Activated CD4-positive, CD25-positive, alpha-beta regulatory T cell (primary cell): ENCODE measurements at places on chromosomes 7 and 10.

GRCh38 chr7:129862682-129863081 lies 90.1 kb downstream of the UBE2H start:
- no peak for DNase-seq

DNA sequence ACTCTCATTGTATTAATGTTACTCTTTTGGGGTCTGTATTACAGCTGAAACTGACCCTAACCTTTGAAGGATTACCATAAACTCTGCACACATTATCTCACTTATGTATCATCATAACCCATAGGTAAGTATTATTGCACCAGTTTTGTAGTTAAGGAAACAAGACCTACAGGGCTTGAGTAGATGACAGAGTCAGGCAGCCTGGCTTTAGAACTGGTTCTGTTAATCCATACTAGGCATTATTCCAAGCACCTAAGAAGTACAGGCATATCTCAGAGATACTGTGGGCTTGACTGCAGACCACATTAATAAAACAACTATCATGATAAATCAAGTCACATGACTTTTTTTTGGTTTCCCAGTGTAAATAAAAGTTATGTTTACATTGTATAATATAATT lies 17.1 kb upstream of the AKR1B1 start:
- no peak for DNase-seq

DNA sequence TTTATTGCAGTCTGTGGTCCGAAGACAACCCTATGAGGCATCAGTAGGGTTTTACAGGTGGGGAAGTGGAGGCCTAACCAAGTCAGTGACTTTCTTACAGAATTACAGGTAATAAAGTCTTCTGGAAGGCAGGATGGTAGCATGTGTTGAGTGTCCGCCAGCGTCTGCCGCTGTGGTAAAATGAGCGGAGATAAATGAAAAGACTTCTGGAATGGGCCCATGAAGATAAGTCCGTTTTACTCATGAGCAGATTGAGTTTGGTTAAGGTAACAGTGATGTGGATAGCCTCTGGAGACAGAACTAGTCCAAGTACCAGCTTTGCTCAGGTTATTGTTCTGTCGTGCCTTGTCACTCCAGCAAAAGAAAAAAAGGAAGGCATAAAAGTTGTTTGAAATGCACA lies 966 bp downstream of the FBH1 start:
- DNase-seq = no peak

DNA sequence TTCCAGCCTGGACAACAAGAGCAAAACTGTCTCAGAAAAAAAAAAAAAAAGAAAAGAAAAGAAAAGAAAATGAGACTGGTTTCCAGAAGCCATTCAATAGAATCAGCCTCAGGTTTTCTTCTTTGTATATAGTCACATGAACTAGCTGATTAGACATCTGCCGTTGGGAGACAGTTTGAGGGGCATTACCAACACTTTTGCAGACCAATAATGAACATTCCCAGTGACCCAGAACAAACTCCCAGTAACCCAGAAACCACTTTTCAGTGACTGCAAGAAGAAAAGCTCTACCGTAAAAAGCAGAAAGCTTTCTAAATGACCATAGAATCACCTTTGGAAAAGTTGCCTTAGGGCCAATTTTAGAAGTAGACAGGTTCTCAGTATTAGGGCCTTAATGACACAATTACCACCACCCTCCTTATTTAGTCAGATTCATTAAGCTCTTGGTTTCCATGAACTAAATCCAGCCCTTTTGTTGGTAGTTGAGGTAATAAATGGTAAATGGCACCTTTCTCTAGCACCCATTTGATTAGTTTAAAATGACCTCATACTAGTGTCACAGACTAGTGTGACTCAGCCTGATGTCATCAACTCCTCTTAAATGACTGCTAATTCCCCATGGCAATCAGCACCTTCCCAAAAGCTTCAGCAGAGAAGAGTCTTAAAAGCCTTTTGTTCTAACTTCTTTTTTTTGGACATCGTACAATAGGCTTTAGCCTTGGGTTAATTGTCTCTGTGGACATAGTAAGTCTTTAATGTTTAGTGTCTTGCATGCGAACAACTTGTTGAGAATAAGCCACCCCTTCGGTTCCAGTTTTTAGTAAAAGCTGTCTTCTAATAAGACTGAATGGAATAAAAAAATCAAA lies 33.6 kb upstream of the XRCC2 start:
- no peak for DNase-seq

DNA sequence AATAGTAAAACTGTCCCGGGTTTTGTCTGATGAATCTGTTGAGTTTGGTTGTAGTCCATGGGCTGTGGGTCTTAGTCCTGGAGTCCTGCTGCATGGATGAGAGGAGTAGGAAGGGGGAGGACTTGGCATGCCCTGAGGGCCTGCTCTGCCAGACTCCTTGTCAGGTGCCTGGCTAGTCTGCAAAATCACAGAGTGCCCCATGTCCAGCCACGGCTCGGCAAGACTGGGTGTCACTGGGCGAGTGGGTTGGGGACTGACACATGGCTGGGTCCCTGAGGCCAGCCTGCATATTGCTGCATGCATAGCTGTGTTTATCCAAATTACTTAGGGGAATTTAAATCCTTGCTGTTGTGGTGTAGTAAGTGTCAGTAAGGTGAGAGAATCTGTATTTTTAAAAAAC lies 9.7 kb downstream of the MINDY4 start:
- DNase-seq = no peak

- DNase-seq = no peak
Measured at GRCh38 chr7:158672975-158673374, 31.6 kb downstream of the NCAPG2 start.

DNA sequence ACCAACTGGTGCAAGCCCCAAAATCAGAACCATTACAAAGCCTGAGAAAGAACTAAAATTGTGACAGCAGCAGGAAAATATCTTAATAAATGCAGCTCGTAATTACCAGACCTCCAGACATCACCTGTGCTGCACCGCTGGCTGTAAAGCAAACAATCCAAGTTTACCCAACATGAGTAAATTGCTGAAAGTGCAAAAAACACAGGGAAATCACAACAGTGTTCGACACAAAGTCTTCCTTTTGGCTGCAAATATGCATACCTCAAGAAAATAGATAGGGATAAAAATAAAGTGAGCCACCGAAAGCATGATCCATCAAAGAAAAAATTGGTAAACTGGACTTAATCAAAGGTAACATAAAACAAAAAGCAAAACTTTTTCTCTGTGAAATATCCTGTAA lies 101.7 kb downstream of the SLC16A9 start:
- no peak for DNase-seq

DNA sequence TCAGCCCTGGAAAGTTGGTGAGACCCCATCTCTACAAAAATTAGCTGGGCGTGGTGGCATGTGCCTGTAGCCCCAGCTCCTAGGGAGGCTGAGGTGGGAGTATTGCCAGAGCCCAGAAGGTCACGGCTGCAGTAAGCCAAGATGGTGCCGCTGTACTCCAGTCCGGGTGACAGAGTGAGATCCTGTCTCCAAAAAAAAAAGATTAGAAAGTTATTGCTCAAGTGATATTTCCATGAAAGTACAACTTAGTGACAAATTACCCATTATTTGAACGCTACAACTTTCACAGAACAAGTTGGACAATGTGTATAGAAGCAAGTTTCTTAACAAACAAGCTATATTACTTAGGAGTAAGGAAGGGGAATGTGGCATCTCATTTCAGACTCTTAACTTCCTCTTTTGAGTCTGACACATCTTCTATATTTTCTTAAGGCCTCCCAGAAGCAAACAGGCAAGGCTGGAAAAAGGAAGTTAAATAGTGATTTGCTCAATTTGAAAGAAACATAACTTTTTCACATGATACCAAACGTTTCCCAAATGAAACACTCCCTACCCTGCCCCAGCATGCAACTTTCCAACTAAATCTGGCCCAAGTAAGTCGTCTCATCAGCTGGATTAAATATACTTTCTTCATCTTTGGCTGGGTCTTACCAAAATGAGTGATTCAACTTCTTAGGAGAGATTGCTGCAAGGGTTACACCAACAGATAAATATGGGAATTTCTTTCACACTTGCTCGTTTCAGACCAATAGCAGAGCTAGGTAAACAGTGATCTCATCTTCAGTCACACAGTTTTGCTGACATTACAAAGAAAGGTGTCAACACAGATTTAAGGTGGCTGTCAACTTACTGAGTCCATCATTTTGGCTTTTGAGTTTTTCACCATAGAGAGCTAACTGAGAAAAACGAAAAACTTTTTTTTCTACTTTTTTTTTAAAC lies 66.3 kb upstream of the KLF6 start:
- DNase-seq = no peak

DNA sequence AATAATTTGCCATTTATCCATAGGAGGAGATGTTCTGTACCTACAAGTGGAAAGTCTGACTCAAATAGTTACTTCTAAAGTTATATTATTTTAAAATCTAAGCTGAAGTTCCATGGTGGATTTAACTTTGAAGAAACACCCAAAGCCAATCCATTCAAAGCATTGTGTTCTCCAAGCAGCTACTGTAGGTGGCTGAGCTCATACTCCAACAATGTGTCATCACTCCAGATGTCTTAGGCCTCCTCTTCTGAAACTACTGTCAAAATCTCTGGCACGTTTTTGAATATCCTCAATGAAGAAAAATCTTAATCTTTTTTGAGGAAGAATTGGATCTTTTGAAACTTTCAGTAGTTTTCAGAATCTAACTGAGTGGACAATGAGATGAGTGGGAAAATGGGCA lies 169.1 kb downstream of the PTEN start:
- DNase-seq = no peak

DNA sequence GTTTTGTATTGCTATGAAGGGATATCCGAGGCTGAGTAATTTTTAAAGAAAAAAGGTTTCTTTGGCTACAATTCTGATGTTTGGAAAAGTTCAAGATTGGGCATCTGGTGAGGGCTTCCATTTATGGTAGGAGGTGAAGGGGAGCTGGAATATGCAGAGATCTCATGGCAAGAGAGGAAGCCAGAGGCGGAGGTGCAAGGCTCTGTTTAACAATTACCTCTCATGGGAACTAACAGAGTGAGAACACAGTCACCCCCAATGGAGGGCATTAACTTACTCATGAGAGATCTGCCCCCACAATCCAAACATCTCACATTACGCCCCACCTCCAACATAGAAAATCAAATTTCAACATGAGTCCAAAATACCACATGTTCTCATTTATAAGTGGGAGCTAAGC lies 62.0 kb downstream of the AKR1D1 start:
- DNase-seq = no peak

- no peak for DNase-seq
Measured at GRCh38 chr10:92690915-92691590, 1.3 kb downstream of the HHEX start.

- no peak for DNase-seq
Measured at GRCh38 chr10:11793762-11794479, 29.2 kb upstream of the PROSER2 start.

DNA sequence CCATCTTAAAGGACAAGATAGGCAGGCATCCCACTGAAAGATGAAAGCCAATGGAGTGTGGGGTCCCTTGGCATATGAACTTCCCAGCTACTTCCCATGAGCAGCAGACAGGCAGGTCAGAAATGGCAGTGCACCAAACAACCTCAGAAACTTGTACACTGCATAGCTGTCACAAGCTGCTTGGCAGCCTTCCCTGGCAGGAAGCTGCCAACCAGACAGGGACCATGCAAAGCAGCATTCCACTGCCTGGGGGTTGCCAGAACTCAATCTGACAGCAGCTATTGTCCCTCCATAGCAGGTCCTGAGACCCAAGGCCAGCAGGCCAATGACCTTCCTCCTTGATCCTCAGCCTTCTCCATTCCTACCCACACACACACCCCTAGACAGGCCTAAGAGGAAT lies 139.5 kb downstream of the PLCE1 start:
- no peak for DNase-seq

DNA sequence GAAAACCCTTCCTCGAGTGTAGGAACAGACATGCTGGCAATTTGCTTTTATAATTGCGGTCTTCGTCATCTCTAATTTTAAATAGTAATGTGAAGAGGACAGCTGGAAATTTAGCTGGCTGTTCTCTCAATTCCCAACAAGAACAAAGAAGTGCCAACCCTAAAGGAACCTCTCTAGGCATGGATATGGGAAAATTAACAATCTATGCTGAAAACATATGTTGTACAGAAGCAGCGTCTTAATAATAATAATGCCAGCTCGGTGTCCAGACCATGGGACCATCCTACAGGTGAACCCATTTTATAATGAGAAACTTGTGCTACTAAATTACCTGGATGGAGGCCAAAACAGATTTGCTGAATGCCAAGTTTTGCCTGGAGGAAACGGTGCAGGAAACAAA lies 641.4 kb upstream of the MGMT start:
- DNase-seq = no peak

DNA sequence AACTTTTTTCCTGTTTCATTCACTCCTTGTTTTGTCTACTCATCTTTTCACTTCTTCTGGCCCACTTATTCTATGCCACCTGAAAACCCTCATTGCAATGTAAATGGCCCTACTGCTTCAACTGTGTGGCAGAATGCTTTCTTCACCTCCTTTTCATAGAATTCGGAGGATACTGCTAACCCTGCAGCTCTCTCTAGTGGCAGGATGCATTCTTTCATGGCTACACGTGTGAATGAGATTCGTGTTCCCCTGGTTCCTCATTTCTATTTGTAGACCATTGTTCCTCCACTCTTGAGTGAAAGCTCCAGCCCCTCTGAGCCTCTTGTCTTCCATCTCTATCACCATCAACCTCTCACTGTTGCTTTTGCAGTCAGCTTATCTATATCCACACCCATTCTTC lies 20.9 kb upstream of the CYP26C1 start:
- no peak for DNase-seq

GRCh38 chr7:88268858-88269257 lies 37.8 kb downstream of the STEAP4 start:
- no peak for DNase-seq

DNA sequence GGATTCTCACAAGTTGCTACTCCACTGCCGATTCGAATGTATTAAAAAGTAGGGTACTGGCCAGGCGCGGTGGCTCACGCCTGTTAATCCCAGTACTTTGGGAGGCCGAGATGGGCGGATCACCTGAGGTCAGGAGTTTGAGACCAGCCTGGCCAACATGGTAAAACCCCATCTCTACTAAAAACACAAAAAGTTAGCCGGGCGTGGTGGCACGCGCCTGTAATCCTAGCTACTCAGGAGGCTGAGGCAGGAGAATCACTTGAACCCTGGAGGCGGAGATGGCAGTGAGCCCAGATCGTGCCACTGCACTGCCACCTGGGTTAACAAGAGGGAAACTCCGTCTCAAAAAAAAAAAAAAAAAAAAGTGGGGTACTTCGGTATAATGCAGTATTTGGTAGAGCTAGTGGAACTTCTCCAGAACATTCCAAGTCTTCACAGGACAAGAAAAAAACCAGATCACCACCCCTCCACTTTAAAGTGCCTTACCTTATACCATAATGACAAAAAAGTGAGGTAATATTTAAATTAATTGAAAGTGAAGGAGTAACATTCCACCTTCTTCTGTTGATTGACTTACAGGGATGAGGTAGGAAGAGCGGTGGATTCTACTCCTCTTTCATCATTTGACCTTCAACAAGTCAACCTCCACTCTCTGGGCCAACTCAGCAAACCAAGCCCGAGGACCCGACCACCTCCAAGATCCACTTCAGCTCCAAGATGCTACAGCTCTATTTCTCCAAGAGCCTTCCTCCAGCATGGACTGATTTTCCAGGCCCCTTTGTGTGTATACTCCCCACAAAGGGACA lies 2.0 kb downstream of the BAZ1B start:
- DNase-seq = no peak
